ENCODE measurements at places on chromosomes 1 and 21.

DNA sequence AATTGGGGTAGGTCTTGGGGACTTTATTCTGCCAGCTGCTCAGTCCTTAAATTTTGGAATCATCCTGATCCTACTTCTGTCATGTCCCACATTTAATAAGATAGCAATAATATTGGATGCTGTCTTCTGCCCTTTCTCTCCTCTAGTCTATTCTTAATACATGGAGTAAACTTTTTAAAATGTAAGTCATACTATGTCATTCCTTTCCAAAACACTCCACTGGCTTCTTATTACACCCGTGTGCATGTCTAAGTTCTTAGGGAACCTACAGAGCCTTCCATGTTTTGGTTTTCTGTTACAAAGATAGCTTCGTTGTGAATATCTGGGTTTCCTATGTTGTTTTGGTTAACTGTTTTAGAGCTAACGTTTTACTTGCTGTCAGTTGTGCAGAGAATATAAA lies 35.1 kb downstream of the USP25 start:
- no peak for DNase-seq

- DNase-seq = no peak
Measured at GRCh38 chr1:112505878-112506277, 2.9 kb upstream of the WNT2B start.

GRCh38 chr1:44885406-44885805 lies 42.4 kb upstream of the PTCH2 start:
- DNase-seq = no peak

GRCh38 chr1:156838972-156839371 lies 19.9 kb downstream of the INSRR start:
- peak; percentile 61 for DNase-seq

- no peak for DNase-seq
Measured at GRCh38 chr1:159999204-159999603, 32.6 kb downstream of the PIGM start.

DNA sequence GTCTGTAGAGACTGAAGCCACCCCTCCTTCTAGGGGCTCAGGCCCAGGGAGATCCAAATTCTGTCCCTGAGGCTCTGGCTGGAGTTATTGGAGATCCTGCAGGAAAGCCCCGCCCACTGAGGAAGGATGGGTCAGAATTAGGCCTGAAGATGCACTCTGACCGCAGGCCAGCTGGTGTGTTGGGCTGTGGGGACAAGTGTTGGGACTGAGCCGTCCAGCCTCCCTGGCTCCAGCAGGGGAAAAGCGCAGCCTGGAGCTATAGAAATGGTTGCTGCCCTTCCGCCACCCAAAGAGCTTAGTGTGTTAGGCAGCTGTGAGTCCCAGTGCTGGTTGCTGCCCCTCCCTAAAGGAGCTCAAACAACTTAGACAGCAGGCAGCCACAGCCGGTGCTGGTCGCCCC lies 33.0 kb upstream of the PRRX1 start:
- DNase-seq = no peak

GRCh38 chr1:53349369-53349835 lies 21.5 kb upstream of the LRP8 start:
- DNase-seq = no peak

DNA sequence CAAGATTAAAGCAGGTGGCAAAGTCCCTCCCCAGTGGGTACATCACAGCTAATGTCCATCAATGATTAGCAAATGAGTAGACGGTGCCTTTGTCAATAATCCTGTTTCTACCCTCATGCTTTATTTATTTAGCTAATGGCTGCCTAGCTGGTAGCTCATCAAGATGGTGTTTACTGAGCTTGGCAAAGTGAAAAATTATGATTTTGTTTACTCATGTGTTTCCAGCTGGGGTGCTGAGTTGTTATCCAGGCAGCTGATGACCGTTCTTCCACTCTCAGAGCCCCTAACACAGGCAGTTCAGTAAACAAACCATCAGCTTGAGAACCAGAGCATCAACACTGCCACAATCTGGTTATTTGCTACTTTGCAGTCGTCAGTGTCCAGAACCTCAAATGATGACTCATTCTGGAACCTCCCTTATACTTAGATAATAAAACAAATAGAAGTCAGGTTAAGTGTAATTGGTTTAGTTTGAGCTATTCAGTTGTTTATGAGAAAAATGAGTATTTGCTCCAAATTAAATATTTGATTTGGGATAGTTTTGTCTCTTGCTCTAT lies 163.9 kb downstream of the ST6GALNAC5 start:
- DNase-seq = peak; percentile 22

DNA sequence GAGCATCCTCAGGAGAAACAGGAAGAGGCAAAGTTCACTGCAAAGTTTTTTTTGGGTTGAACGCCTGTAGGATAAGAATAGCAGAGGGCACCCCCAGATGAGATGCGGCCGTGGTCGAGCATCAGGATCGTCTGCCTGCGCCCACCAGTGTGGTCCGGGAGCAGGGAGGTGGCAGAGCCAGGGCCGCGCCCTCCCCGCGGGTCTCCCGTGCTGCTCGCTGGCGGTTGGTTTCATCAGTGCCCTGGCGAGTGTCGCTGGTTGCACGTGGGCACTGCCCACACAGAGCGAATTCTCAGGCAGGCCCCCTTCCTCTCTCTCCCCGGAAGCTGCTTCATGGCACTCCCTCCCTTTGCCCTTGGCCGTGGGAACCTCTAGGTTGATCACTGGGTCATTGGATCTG lies 120.0 kb downstream of the PCBP3 start:
- no peak for DNase-seq

DNA sequence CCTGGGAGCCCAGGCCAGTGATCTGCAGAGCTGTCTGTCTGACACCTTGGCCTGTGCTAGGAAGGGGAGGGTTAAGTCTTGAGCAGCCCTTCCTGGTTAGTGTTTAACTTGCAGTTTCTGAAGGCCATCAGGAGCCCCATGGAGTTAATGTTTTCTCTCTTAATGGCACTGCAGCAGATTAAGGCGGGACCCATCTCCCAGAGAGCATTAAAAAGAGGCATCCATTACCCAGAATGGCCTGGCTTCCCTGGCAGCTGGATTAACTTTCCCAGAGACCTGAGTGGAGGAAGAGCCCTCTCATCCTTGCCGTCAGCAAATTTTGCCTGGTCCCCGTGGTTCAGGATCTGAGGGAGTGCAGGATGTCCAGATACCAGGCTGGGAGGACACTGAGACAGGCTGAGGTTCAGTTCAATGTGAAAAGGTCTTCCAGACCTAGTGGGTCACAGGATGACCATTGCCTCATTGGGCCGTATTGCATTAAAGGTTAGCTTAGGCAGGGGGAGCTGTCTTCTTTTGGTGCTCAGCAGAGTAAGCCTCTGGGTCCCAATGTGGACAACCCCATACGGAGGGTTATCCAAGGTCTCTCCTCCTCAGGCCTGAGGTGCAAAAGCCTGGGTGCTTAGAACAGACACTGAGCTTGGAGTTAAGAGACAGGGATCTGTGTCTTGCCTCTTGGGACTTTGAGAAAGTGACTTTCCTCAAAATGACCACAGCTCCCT lies 522.6 kb downstream of the PTPRU start:
- peak; percentile 11 for DNase-seq

- no peak for DNase-seq
Measured at GRCh38 chr1:168848051-168848450, 119.0 kb upstream of the DPT start.

DNA sequence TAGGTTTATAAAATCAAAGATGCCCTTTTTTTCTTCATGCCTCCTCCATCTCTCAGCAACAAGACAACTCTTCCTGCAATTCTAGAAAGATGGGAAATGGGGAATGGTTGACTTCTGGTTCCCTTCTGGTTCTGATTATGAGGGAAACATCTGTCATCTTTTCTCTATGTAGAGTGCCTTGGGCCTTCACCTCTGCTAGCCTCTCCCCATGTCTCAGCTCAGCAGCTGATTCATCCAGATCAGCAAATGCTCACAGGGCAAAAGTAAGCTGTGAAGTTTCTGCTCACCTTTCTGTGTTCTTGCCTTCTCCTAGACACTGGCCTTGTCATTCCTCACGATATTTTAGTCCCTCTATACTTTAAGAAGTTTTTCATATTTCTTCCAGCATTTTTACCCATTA lies 17.8 kb upstream of the BECN2 start:
- no peak for DNase-seq

DNA sequence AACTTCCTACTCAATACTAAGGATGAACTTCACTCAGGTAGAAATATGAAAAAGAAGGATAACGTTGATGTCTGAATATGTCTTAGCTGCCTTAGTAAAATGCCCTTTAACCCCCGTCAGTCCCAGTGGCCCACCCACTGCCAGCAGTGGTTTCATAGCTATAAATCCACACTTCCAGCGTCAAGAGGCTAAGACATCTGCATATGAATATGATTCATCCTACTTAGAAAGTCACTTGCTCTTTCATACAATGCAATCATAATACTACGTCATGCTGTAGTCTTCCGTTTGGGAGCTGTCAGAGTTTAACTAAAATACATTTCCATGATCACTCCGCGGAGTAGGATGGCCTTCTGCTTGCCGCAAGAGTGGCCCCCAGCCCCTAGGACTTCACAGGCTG lies 247.3 kb downstream of the SDCCAG8 start:
- DNase-seq = no peak

- DNase-seq = peak; percentile 42
Measured at GRCh38 chr1:168199056-168199455, 20.3 kb downstream of the TIPRL start.

- no peak for DNase-seq
Measured at GRCh38 chr1:15117671-15118325, 35.7 kb upstream of the TMEM51 start.

DNA sequence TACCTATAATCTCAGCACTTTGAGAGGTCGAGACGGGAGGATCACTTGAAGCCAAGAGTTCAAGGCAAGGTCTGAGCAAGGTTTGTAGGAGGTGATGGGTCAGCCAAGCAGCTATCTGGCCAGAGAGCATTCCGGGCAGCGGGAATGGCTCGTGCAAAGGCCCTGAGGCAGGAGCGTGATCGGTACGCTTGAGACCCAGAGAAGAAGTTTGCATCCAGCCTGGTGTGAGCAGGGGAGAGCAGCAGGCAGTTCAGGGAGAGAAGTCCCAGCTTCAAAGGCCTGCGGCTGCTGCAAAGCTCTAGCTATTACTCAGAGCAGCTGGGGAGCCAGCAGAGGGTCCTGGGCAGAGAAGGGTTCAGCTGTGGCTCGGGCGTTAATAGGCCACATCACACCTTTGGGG lies 5.1 kb upstream of the SRARP start:
- no peak for DNase-seq

GRCh38 chr1:145846201-145846612 lies 777 bp downstream of the NUDT17 start:
- peak; percentile 65 for DNase-seq

DNA sequence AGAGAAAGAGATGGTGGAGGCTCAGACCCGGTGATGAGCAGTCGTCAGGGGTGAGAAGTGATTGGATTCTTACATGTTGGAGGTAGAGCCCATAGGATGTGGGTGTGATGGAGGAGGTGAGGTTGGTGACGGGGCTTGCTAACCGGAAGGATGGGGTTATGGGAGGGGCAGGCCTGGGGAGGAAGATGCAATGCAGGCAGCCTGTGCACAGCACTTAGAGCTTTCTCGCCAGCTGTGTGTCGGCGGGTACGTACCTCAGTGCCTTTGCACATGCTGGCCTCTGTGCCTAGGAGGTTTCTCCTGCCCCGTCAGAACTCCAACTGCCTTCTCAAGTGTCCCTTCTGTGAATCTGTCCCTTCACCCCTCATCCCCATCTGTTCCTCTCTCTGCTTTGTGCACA lies 2.9 kb upstream of the BSND start:
- DNase-seq = no peak

- DNase-seq = no peak
Measured at GRCh38 chr21:29304597-29304996, 5.9 kb downstream of the BACH1 start.

GRCh38 chr1:10761503-10762152 lies 34.8 kb downstream of the CASZ1 start:
- peak; percentile 25 for DNase-seq

DNA sequence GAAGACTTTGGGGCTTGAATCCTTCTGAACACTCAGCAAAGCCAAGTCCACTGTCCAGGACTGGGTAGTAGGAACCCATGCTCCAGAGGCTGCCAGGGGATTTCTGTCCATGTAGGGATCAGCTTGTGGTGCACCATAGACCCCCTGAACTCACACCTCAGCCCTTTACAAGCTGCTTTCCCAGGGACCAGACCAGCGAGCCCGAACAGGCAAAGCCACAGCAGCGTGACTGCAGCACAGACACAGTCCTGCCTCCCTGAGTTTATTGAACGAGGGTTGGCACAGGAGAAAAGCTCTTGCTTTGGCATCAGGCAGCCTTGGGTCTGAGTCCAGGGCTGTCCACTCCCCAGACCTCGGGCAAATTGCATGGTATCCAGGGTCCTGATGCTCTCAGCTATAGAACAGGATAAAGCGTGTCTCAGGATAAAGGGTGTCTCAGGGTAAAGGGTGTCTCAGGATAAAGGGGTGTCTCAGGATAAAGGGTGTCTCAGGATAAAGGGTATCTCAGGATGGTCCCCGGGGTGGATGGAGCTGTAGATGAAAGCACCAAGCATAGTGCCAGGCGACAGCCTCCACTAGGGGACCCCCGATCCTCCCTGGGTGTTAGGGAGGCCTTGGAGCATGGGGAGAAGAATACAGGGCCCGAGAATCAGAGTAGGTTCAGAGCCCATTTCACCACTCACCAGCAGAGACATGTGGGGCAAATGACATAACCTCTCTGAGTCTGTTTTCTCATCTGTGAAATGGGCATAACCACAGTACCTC lies 648.8 kb downstream of the NPHP4 start:
- no peak for DNase-seq

DNA sequence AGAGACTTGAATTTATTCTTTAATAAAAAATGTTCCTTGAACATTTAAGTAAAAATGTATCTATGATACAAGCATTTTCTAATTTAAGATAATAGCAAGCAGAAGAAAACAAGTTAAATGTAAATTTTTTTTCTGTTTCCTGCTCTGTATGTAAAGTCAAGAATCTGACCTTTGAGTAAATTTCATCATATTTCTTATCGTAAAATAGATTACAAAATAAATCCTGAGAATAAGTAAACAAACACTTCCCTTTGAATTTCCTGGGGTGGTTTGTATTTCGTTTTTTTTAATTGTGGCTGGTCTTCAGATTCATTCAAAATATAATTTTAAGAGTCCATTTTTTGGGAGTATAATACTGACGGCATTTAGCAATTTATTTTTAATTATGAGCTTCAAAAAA lies 77.6 kb downstream of the POU2F1 start:
- no peak for DNase-seq

DNA sequence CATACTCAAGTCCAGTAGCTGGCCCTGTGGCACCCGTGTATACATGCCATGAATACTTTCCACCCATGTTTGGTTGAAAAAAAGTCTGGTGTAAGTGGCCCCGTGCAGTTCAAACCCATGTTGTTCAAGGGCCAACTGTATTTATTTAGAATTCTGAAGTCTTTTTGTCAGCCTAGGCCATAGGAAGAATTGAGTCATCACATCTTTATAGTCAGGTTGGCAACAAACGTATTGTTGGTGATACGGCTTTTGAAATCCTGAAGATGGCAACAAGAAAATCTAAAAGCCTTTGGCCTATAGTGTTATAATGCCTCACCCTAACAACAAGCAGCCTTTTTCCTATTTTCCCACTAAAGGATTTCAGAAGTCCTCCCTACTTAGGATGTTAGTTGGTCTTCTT lies 363.6 kb downstream of the PLPP3 start:
- no peak for DNase-seq
